Smooth muscle cell of the umbilical artery (primary cell): ENCODE measurements at places on chromosomes 3 and 15. TPM values are rescaled to one million over a fixed set of nuclear protein-coding genes. Genes with fewer than 3 reads are reported as not detected.

The CD86 gene
- not detected in 2 replicates for total RNA-seq

The LNP1 gene
- total RNA-seq = 3.3 and 3.9 TPM in 2 replicates

The SPTBN5 gene
- 0.59 and 1.8 TPM in 2 replicates for total RNA-seq

The CNOT10 gene
- total RNA-seq = 14.6 and 29.2 TPM in 2 replicates

The KLF15 gene
- 0.59 TPM in 1 of 2 replicates, not detected in the other for total RNA-seq

The GOLGA6L9 gene
- 3.3 and 3.6 TPM in 2 replicates for total RNA-seq

The FAM174B gene
- 2.4 TPM in 1 of 2 replicates, not detected in the other for total RNA-seq

The SYNPR gene
- total RNA-seq = not detected in 2 replicates

The GABRR3 gene
- total RNA-seq = not detected in 2 replicates

The POU1F1 gene
- total RNA-seq = not detected in 2 replicates

The CHRFAM7A gene
- under 0.01 TPM in 1 of 2 replicates, not detected in the other for total RNA-seq

The OR5K2 gene
- total RNA-seq = not detected in 2 replicates

The GMPS gene
- 51.1 and 91.3 TPM in 2 replicates for total RNA-seq

The SCAANT1 gene
- not detected in 2 replicates for total RNA-seq

The C3orf80 gene
- 3.6 and 7.1 TPM in 2 replicates for total RNA-seq
